ENCODE measurements at places on chromosomes 12 and 14.

GRCh38 chr14:32938719-32939253, at the start of gene NPAS3:
TSS of gene NPAS3 (plus strand) at chr14:32938879.
- DNase-seq = no peak

GRCh38 chr14:92564344-92565039, 50.9 kb downstream of the RIN3 start:
- DNase-seq = no peak

DNA sequence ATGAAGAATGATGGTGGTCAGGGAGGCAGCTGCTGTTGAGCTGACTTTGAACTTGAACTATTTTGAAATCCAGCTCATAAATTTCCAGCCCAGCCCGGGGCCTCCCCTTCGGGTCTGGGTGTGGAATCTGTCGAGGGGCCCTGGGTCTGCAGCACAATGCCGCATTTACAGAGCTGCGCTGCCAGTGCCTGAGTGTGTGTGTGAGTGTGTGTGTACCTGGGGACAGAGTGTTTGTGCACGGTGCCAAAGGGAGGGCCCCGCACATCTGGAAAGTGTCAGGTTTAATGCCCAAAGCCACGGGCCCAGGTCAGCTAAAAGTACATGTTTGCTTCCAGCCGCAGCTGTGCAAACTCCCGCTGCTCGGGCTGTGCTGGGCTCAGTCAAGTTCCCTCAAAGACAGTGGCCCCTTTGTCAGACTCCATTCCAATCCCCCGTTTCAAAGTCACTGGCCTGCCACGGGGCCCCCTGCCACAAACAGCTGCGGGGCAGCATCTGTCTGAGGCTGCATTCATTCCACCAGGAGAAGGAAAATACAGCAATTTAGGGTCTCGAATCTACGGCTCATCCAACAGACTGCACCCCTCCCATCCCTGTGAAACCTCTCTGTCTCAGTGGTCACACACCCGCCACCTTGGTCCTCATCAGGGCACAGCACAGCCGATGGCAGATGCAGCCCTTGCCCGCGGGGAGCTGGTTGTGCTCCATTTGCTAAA, 16.3 kb upstream of the RFLNA start:
- no peak for DNase-seq

DNA sequence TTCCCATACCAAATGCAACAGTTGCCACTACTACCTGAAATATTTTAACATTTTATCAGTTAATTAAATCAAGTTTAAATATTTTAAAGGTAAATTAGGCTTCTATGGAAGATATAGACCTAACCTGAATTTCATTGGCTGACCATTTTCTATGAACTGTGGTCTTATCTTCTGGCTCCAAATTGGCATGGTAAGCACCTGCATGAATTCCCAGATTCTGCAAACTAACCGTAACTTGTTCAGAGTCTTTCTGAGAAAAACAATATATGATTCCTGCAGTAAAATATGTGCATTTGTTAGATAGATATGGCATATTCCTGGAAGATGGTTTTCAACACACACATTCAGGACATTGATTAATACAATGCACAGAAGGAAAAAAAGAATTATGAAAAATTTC, 25.9 kb downstream of the RECQL start:
- DNase-seq = no peak

DNA sequence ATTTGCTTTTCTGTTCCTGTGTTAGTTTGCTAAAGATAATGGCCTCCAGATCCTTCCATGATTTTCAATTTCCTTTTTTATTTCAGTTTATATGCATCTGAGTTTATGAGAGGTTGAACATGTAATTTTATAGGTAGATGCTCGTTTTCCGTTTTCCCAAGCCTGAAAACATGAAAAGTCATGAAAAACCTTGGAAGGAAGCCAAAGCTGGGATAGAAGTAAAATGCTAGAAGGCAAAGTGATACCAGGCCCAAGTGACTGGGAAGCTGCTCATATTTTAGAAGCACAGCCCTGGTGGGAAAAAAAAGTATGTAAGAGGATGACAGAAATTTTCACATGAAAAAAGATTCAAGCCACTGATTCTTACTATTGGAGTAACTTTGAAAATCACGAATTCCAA, 290.8 kb downstream of the PRKD1 start:
- DNase-seq = no peak

Data from fibroblast of skin of left biceps (primary cell).